ENCODE measurements at places on chromosomes 2 and 18.

- DNase-seq = no peak
Observed at GRCh38 chr2:178243961-178244360, 49.6 kb downstream of the OSBPL6 start.

DNA sequence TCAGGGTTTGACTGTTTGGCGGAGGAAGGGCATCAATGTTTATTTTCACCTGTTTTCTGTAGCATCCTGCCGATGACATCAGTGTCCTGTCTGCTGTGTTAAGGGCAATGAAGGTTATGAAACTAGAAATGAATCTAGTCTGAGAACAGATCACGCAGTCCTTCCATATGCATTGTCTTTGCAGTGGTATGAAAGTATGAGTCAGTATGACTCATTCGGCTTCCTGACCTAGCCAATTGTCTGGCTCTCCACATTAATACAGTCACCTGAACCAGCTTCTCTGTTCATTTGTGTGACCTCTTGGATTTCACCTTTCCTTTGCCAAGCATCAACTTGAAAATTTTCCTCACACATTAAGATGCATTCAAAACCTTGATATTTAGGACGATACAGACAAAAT lies 353.8 kb downstream of the RND3 start:
- peak; percentile 83 for DNase-seq

DNA sequence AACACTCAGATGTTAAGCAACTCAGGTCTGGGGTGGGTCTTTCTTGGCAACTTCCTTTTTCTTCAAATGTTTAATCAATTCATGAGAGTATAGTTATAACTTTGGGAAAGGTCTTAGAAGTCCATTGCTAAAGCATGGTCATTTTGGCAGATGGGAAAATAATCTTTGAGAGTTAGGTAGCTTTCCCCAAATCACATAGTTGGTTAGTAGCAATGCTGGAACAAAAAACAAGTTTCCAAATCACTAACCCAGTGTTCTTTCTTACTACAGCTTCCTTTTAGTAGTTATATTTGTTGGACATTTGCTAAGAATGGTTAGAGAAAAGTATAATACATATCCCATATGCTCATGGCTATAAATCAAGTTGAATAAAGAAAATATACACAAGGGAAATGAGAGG lies 185.2 kb upstream of the SLC14A2 start:
- no peak for DNase-seq

- no peak for DNase-seq
Observed at GRCh38 chr2:21382701-21383520, 259.1 kb downstream of the TDRD15 start.

DNA sequence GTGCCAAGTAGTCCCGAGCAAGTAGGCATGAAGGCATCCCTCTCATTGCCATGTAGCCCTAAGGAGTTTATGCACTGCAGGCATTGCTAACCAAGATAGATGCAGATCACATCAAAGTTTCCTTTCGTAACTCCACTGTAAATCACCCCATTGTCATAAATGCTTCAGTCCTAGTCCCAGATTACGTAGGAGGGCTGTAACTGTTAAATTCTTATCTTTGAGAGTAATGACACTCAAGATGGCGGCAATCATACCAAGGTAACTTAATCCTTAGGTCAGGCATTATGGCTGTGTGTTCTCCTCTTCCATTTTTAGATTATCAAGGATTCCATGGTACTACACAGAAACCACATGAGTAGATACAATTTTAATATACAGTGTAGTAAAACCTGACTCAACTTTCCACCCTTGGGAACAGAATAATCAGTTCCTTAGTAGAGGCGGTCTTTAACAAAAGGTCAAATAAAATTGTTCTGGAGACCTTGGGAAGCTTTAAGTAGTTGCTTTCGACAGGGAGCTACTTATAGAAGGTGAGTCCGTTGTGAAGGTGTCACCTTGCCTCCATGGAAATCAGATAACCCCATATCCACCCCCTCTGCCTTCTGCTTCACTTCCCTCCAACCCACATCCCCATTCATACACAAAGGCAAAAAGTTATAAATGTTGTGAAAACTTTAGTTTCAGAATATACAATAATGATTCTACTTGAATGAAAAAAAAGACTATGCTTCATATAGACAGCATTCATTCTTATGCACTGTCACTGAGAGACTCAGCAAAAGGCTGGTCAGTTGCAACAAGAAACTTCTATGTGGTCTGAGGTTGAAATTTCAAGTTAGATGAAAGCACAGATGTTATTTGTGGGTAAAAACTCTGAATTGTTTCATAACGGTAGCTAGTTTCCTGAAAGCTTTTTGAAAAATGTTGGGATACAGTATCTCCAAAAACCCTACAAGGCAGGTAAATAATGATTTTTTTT lies 64.8 kb upstream of the GALNT5 start:
- DNase-seq = peak; percentile 71

DNA sequence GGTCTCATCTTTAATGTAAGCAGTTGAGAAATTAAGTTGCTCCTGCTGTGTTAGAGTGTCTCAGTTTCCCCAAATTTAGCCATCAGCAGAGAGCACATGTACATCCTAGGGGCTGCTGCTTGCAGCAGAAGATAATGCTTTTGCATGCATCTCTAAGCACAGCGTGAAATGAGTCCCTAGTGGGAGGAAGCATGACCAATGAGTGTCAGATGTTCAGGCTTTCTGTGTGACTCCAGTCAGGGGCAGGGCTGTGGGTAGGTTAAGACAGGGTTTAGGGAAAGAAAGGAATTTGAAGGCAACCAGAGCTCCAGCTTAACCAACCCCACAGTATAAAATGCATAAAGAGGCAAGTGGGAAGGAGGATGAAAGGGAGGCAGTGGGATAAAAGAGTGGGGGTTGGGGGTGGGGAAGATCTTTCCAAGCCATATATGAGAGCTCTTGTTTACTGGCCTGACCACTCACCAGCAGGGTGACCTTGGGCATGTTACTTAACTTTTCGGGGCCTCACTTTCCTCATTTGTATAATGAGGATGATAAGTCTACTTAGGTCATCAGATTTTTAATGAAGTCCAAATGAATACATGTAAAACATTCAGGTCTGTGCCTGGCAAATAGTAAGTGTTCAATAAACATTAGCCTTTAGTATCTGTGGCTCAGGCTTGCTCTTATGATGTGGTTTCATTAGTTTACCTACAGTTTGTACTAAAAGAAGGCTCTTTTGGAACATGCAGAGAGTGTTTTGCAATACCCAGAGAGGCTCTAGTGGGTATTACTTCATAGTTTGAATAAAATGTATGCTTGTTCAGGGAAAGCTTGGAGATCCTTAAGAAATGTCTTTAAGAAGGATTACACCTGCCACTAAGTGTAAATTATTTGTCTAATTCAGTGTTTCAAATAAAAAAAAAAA lies 42.7 kb upstream of the PELI1 start:
- no peak for DNase-seq

DNA sequence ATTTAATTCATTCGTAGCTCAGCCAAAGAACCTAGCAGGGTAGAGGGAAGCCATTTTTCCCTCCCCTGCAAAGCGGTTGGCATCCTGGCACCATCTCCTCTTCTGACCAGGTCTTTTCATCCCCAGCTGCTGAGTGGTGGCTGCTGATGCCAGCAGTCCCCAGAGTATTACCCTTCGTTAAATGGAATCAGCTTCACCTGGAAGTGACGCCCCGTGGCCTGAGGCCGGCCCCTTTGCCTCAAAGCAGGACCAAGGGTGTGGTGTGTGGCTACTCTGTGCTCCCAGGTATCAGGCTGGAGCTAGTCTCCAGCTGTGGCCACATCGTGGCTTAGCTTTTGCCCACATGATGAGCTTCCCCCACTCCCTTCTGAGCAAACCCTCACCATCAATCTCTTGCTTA lies 12.3 kb upstream of the SP100 start:
- DNase-seq = no peak

GRCh38 chr2:179059026-179059700 lies 9.2 kb upstream of the CCDC141 start:
- DNase-seq = peak; percentile 10

DNA sequence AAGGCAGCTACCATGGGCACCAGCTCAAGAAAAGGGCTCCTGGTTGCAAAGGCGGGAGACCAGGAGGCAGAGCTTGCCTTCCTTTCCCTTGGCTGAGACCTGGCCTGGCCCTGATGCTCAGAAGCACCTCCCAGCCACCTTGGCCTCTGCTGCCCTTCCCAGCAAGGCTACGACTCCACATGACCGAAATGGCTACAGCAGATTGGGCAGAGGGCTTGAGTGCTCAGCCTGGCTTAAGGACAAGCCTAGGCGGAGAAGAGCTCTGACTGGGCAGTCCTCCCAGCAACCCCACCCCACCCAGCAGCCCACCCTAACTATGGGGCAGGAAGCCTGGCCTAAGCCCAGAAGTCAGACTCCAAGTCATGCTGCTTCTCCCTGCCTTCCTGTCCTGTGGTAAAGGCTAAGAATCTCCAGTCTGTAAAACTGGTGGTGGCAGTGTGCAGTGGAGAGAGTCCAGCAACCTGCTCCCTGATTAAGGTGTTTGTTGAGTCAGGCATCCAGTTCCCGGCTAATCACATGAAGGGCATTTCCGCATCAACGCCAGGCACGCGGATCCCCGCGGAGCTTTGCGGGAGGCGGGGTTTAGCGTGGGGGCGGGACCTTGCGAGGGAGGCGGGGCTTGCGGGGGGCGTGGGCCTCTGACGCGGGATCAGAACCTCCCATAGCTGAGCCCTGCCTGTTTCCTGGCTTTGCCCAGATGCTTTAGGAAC lies 256.0 kb downstream of the BCL11A start:
- DNase-seq = no peak

- no peak for DNase-seq
Observed at GRCh38 chr18:55458456-55459203, 129.4 kb downstream of the TCF4 start.

- no peak for DNase-seq
Observed at GRCh38 chr2:186522450-186522849, 36.4 kb downstream of the ZC3H15 start.

GRCh38 chr2:71700658-71701397 lies 247.5 kb downstream of the DYSF start:
- DNase-seq = no peak

DNA sequence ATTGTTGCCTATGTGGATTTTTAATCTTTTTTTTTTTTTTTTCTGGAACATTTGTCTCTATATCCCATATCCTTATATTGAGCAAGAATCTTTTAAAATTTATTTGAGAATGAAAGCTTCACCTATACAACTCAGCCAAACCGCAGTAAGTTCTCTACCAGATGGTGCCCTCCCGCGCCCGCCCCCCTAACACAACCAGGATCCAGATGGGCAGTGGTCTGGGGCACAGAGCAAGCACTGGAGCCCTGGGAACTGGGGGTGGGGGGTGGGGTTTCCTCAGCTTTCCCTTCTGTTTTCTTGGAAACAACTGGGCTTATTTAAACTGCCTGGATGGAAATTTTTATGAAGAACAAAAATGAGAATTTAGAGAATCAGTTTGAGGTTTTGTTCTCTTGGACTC lies 74.6 kb downstream of the ACAA2 start:
- no peak for DNase-seq

- peak; percentile 68 for DNase-seq
Observed at GRCh38 chr2:231361701-231362554, 33.6 kb upstream of the B3GNT7 start.

DNA sequence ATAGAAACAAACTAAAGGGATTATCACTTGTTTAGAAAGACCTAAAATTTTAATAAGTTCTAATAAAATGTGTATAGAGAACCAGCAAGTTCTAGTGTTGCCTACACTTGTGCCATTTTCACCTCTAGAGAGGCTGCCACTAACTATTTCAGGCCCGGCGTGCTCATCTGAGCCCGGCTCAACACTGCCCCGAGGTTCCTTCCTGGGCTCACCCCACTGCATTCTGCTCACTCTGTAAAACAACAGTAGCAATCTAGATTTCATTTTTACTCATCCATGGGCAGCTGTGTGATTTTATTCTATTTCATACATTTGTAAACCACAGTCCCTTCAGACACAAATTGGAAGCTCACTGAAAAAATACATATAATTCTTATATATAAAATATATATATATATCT lies 253.2 kb downstream of the L3MBTL4 start:
- DNase-seq = peak; percentile 19

All from GM12865 (cell line).